Left forelimb (tissue), 1 donor: ENCODE measurements at places on chromosomes 3 and 15.
A peak's percentile ranks its signal among the peaks of the same experiment; 100 is the strongest.

GRCh38 chr3:146638718-146639117, 33.6 kb upstream of the PLSCR5 start:
- no peak for DNase-seq

- DNase-seq = no peak
Observed at GRCh38 chr3:71704915-71705314, 20.3 kb downstream of the EIF4E3 start.

DNA sequence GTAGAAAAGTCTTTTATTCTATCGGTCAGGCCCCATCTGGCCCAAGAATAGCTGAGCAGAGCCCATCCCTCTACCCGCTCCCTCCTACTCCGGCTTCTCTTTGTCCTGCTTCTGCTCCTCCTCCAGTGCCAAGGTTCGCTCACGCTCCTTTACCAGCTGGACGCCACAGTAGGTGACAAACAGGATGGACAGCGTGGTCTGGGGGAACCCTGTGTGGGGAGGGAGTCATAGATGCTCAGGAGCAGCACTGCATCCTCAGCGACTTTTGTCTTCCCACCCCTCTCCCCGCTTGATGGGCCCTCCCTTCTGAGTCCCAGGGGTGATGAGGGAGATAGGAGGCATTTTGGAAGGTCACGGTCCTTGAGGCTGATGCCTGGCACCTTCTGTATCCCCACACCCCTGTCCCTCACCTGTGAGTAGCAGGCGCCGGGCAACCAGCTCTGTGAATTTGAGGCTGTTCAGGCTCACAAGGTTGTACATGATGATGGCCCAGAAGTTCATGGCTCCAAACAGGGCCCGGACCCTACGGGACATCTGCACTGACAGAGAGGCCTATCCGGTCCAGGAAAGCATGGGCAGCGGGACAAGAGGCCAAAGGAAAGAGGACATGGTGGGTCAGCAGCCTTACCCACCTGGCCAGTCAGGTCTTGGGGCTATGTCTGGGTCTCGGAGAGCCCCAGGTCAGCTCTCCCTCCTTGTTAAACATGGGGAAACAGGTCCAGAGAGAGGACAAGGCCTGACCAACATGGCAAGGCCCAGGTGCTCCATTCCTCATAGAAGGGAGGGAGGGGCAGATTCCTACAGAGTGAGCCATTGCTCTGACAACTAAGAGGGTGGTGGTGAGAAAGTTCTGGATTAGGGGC, 7.6 kb downstream of the KLHL40 start:
- peak; percentile 44 for DNase-seq

- no peak for DNase-seq
Observed at GRCh38 chr15:70047386-70048197, 50.1 kb downstream of the TLE3 start.

- no peak for DNase-seq
Observed at GRCh38 chr3:2823437-2824211, 286.6 kb downstream of the IL5RA start.

DNA sequence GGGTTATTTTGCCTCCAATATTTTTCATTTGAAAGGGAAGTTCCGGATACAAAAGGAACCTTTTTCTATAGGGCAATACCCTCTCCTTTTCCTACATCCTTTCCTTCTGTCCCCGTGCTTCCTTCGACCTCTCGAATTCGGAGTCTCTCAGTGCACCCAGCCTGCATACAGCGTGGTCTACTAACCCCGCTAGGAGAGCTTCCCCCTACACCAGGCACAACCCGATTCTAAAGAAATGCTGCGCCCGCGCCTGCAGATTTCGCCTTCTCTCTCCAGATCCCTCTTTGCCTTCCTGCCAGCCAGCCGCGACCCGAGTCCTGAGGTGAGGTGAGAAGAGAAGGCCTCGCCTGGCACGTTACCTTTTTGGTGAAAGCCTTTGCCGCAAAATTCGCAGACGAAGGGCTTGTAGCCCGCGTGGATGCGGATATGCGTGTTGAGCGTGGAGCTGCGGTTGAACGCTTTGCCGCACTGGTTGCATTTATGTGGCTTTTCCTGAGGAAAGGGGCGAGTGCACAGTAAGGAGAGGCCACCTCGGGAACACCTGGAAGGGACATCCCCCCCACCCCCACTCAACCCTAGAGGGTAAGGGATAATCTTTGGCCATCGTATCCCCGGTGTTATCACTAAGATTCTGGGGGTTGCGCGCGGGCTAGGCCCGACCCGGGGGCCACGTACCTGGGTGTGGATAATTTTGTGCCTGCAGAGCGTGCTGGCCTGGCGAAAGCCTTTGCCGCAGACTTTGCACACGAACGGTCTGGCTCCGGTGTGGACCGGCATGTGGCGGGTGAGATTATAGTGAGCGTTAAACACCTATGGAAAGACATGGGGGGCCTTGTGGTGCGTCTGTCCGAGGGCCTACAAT, 2.3 kb downstream of the FEZF2 start:
- no peak for DNase-seq

DNA sequence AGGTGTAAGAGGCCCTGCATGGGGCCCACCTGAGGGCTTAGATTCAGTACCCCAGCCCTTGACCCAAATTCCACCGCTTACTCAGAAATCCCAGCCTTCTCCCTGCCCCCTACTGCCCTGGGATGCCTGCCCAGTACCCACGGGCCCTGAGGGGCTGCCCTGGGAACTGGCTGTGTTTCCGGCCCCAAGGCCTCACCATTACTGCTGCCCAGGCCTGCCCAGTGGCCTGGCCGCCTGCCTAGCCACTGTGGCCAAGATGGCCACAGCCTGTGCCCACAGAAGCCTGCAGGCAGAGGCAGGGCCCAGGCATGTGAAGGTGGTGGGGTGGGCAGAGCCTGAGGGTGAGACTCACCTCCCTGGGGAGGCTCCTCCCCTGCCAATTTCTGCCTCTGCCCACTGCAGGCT, 6.1 kb upstream of the PRKCD start:
- no peak for DNase-seq

GRCh38 chr15:31263751-31264558, 62.7 kb upstream of the KLF13 start:
- peak; percentile 74 for DNase-seq

GRCh38 chr15:40340740-40341400, at the start of gene CCDC9B:
Gene CCDC9B (minus strand): TSS chr15:40340939. CDS start chr15:40340819, 120 bp downstream.
- peak; percentile 78 for DNase-seq

DNA sequence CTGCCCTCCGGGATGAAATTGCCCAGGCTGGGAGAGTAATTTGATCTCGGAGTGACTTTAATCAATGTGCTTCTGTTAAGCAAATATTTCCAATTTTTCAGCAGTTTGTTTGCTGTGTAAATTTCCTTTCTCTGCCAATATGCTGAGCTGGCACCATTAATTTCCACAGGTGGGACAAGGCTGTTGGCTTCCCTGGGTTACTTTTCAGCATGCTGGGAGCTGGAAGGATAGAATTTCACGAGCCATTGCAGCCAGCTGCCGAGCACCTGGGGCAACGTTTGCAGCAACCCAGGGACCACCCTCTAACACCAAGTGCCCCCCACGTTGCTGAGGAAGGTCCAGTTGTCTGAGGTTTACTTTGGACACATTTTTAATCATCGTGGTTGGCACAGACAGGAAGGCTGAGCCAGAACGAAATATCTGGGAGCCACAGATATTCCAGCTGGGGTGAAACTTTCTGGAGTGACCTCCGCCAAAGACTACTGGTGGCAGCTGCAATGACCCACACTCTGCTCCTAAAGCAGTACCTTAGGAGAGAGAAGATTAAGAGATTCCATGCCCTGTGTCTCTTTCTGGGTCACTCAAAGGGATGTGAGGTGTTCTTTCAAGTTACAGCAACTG, 293.3 kb upstream of the RGMA start:
- no peak for DNase-seq

DNA sequence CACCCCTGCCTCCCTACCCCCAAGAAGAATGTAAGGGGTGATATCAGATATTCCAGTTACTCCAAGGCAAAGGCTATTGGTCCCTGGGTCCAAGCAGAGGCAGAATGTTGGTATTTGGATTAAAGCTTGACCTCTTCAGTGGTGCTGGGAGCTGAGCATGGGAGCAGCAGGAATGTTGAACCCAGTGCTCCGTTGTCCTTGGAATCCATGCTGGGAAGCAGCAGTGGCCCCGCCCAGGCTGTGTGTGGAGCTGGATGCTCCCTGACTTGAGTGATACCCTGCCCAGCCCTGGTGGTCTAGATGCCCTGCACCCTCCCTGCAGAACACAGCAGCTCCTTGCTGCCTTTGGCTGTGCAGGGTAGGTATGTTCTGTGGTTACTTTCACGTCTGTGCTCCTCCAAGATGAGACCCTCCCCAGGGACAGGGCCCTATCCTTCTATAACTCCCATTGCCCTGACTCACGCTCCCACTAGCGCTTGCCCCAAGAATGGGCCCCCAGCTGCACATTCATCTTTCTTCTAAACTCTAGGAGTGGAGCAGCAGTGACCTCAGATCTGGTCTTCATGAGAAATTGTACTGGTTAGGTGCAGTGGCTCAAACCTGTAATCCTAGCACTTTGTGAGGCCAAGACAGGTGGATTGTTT, 35.1 kb downstream of the UMPS start:
- no peak for DNase-seq

DNA sequence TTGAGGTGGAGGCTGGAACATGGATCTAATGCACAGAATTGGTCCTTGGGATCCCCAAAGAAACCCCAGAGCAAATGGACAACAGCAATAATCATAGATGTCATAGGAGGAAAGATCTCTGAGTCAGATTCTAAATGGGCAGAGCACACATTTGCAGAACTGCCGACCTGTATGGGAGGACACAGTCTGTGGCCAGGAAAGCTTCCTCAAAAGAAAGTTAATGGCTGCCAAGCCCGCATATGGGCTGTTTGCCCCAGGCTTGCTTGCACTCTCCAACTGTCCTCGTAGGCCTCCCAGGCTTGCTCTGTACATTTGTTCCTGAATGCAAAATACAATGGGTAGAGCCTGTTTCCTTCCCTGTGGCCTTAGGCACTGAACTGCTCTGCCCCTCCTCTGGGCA, 102.0 kb upstream of the PLXNA1 start:
- no peak for DNase-seq

DNA sequence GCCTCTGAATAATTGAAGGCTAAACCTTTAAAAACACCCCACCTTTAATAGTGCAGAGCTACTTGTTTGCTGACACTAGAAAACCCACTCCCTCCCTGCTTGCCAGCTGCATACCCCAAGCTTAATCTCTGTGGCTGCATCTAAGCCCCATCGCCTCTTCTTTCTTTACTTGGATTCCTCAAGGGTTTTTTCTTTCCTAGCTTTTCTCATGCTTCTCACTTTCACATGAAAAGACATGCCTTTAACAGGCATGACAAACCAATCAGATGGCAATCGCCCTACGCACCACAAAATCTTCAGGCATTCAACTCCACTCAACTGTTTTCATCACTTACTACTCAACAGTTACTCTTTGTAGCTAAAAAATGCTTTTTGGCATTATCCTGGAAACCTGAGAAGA, 77.5 kb downstream of the PLD1 start:
- DNase-seq = no peak

GRCh38 chr3:13308380-13308801, 111.7 kb downstream of the NUP210 start:
- DNase-seq = no peak

- DNase-seq = no peak
Observed at GRCh38 chr3:84547971-84548970, 410.5 kb upstream of the CADM2 start.

GRCh38 chr15:72925661-72926060, 126.6 kb upstream of the NEO1 start:
- DNase-seq = no peak
